ENCODE measurements at places on chromosomes 5 and 9. TPM values are rescaled to one million over a fixed set of nuclear protein-coding genes. Genes with fewer than 3 reads are reported as not detected.

The GBGT1 gene
- total RNA-seq: 2.3 TPM

The ADAMTS13 gene
- 1.1 TPM for total RNA-seq

The CAMSAP1 gene
- total RNA-seq: 32.6 TPM

The LRRC70 gene
- 5.8 TPM for total RNA-seq

DNA sequence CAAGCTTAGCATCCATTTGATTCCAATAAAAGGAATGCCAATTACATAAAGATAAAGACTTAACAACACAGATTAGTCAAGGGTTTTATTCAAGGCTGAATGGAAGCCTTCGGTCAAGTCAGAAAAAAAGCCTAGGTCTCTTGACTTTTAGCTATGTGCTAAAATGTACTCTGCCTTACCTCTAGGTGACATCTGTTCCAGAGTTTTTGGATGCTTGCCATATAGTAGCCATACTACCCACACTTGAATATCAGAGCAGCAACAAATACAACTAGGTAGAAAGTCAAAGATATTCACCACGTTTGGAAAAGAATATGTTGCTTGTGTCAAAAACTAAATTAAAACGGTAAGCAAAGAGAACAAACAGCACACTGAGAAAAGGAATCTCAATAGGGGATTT, 484.7 kb downstream of the ELAVL2 start:
- no peaks in the 10 kb centered on the region for H3K27me3 ChIP-seq
- DNase-seq: no peak
- no peaks in the 10 kb centered on the region for H3K4me1 ChIP-seq
- no peak overlapping the region for H3K4me3 ChIP-seq

GRCh38 chr5:11791792-11792191, 112.5 kb downstream of the CTNND2 start:
- H3K27me3 ChIP-seq: no peaks in the 10 kb centered on the region
- no peak overlapping the region for H3K4me3 ChIP-seq
- DNase-seq: no peak
- H3K27ac ChIP-seq: no peak overlapping the region
- H3K4me1 ChIP-seq: no peaks in the 10 kb centered on the region

- H3K27ac ChIP-seq: no peak overlapping the region
- H3K27me3 ChIP-seq: peaks cover 24% of the 10 kb centered on the region
- no peaks in the 10 kb centered on the region for H3K4me1 ChIP-seq
- no peak for DNase-seq
Observed at GRCh38 chr9:85452841-85453240, 288.9 kb downstream of the AGTPBP1 start.

The TRPM3 gene
- not detected for total RNA-seq

DNA sequence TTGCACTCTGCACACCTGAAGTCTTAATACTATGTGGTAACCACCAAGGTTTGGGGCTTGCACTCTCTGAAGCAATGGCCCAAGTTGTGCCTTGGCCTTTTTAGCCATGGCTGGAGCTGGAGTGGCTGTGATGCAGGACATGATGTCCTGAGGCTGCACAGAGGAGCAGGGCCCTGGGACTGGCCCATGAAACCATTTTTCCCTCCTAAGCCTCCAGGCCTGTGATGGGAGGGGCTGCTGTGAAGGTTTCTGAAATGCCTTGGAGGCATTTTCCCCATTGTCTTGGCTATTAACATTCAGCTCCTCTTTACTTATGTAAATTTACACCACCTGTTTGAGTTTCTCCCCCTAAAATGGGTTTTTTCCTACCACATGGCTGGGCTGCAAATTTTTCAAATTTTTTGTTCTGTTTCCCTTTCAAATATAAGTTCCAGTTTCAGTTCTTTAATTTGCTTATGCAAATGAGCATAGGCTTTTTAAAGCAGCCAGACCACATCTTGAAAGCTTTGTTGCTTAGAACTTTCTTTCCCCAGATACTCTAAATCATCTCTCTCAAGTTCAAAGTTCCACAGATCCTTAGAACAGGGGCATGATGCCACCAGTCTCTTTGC, 237.4 kb upstream of the DMAC1 start:
- H3K4me1 ChIP-seq: no peaks in the 10 kb centered on the region
- DNase-seq: no peak
- no peaks in the 10 kb centered on the region for H3K36me3 ChIP-seq
- H3K27me3 ChIP-seq: no peaks in the 10 kb centered on the region
- H3K4me3 ChIP-seq: no peak overlapping the region

The GABRP gene
- total RNA-seq: not detected

GRCh38 chr9:6367128-6367890, 39.1 kb downstream of the TPD52L3 start:
- peaks cover 13% of the 10 kb centered on the region for H3K27me3 ChIP-seq
- no peak overlapping the region for H3K27ac ChIP-seq
- no peak for DNase-seq
- H3K36me3 ChIP-seq: peaks cover 2% of the 10 kb centered on the region
